Fibroblast of villous mesenchyme (primary cell): ENCODE measurements at places on chromosomes 4 and X. TPM values are rescaled to one million over a fixed set of nuclear protein-coding genes. Genes with fewer than 3 reads are reported as not detected.

DNA sequence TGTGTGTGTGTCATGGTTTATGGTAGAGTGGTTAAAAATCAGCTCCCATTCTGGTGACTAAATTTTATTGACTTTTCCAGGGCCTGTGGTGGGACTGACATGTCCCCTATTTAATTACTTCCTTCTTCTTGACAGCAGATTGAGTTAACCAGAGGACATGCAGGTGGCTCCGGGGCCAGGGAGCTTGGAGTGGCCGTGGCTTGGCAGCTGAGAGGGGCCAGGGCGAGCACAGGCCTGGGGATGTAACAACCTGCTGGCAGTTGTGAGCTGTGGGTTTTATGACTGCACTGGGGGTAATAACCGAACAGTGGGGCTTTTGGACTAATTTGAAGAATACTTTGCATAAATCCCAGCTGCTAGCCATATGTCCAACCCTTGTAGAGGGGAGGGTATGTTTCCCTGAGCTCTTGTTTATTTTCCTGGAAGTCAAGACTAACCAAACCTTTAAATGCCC is 186.0 kb downstream of the MID1IP1 start:
- peak; percentile 24 for DNase-seq

- no peak for DNase-seq
These were observed 87.2 kb upstream of the MYOZ2 start for GRCh38 chr4:119048446-119048845.

- DNase-seq: peak; percentile 1
These were observed 40.0 kb downstream of the RIPPLY1 start for GRCh38 chrX:106862972-106863688.

DNA sequence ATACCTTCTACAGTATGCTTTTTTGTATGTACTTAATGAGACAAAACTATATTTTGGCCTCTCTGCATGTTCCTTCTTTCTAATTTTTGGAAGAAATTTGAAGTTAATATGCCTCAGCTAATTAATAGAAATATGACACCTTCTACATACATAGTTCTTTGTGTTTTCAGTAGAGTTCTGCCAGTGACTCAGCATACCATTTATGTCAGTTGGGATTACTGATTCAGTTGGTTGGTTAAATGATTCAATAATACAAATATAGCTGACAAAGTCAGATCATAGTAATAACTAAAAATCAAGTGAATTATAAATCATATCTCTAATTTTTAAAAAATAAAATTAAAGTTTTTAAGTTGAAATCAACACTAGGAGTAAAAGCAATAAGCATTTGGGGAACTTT is 16.8 kb downstream of the BTC start:
- DNase-seq: no peak

Gene ADRA2C
- 2.2 and 6.8 TPM in 2 replicates for total RNA-seq
